Pulmonary artery endothelial cell (primary cell): ENCODE measurements at places on chromosomes 5 and 9.

GRCh38 chr5:51859624-51860023, 476.4 kb downstream of the ISL1 start:
- DNase-seq: no peak

DNA sequence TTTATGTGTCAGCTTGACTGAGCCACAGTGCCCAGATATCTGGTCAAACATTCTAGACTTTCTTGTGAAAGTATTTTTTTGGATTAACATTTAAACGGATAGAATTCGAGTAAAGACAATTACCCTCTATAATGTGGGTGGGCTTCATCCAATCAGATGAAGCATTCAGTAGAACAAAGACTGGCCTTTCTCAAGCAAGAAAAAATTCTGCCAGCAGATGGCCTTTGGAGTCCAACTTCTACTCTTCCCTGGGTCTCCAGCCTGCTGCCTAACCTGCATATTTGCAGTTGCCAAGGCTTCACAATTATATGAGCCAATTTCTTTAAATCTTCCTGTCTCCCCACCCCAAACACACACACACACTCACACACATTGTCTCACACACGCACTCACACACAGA, 86.4 kb downstream of the MED10 start:
- no peak for DNase-seq

DNA sequence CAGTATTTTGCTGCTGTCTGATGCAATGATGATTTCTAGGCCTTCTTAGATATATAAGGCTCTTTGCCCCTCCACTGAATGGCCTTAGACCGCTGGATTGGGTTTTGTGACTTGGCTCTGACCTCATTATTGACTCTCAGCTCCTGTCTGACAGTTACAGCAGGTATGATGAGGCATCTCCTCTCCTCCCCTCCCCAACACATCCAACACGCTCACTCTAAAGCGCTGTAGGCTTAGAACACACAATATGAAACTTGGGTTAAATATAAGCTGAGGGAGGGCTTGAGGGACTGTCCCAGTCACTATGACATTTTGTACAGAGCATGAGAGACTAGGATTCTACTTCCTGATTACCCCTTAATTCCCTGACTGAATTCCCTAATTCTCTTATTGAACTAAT, 18.8 kb upstream of the CER1 start:
- DNase-seq: no peak

DNA sequence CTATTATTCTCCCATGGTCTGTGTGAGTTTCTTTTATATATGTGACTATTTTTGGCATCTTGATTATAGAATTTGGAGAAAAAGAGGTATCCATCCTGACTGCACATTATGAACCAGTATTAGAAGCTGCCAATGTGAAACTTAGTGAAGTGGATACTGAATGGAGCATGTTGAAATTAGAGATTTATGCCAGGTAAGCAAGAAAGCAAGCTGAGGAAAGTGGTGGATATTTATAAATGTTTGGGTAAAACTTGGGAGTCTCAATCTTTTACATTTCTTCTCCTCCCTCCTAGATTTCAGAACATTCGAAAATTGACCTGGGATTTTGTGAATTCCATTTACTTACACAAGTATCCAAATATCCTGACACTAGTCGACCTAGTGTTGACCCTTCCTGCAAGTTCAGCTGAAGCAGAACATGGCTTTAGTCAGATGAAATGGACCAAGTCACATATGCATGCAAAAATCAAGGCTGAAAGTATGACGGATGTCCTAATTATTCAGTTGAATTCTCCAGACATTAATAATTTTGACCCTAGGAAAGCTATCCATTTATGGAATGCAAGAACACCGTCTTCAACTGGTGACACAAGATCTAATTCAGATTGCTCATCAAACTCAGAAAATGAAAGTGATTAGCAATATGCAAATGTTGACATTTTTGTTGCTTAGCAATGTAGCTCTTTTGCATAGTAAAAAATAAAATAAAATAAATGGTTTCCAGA, 66.8 kb upstream of the IL7R start:
- no peak for DNase-seq

DNA sequence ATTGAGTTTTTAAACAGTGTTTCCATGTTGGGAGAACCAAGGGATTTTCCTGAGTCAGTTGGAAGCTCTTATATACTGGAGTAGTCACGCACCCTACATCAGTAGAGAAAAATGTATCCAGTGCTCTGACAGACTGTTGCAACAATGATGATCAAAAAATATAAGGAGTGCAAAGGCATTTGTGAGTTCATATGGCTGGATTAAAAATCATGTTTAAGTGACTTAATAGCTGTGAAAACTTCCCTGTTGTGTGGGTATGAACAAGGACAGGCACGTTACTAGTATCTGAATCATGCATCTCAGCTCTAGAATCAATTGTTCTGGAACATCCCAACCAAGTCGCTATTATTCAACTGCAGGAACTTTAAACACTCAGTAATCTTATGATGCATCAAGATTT, 229.7 kb downstream of the ROR2 start:
- DNase-seq: no peak

DNA sequence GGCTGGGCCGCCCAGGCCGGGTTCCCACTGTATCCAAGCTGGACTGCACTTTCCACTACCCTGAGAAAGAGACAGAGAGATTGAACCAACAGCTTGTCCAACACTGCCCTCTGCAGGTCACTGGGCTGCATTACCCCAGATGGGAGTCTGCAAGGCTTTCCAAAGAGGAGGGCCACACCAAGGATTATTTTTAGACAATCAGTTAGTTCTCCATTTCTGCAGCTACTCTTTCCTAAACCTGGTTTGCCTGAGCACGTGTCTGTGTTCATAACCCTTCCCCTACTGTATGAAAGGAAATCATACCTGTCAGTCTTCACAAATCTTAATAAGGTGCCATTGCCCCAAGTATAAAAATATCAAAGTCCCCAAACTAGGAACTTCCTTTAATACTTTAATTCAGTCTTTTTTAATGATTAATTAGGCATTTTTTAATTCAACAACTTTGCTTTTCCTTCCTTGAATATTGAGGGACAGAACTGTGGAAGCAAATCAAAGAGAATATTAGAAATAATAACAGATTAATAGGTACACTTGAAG, 13.4 kb upstream of the FGF1 start:
- peak; percentile 41 for DNase-seq

DNA sequence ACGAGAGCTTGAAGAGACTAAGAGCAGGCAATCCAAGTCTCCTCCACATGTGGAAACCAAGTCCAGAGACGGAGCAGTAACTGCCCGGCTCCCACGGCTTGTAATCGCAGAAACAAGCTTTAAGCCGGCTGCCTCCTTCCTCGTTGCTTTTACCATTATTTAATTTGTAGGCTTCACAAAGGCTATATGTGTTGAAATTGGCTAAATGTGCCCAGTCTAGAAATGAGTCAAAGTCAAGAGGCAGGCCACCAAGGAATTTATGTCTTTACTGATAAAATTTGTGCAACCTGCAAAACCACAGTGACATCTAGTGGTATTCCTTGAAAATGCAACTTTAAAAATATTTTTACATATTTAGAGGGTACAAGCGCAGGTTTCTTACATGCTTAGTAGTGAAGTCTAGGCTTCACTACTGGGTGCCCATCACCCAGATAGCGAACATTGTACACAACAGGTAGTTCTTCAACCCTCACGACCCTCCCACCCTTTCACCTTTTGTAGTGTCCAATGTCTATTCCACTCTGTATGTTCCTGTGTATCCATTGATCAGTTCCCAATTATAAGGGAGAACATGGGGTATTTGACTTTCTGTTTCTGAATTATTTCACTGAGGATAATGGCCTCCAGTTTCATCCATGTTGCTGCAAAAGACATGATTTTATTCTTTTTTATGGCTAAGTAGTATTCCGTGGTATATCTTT, 33.5 kb upstream of the EBF1 start:
- no peak for DNase-seq

DNA sequence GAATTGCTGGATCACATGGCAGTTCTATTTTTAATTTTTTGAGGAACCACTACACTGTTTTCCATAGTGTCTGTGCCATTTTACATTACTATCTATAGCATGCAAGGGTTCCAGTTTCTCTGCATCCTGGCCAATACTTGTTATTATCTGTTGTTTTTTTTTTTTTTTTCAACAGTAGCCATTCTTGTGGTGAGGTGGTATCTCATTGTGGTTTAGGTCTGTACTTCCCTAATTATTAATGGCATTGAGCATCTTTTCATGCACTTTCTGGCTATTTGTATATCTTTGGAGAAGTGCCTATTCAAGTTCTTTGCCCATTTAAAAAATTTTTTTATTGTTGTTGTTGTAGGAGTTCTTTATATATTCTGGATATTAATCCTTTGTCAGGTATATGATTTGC, 97.7 kb downstream of the GDNF start:
- no peak for DNase-seq

- no peak for DNase-seq
These were observed 6.8 kb downstream of the MACROH2A1 start for GRCh38 chr5:135392256-135392655.

DNA sequence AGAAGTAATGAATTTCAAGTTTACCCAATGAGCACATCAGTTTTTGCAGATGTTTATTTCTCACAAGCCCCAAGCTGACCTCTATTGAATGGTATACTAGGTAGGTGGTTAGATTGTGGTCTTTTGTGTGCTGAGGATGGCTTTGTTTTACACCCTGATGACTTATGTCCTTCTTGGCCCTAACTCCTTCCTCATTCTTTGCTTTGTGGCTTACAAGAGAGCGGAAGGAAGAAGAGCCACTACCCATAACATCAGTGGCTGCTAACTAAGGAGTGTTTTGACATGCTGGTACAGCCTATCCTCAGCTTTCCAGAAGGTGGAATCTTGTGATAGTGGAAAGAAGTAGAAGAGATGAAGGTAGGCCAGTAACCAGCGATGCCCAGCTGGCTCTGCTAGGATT, 85.7 kb upstream of the NTRK2 start:
- DNase-seq: no peak

DNA sequence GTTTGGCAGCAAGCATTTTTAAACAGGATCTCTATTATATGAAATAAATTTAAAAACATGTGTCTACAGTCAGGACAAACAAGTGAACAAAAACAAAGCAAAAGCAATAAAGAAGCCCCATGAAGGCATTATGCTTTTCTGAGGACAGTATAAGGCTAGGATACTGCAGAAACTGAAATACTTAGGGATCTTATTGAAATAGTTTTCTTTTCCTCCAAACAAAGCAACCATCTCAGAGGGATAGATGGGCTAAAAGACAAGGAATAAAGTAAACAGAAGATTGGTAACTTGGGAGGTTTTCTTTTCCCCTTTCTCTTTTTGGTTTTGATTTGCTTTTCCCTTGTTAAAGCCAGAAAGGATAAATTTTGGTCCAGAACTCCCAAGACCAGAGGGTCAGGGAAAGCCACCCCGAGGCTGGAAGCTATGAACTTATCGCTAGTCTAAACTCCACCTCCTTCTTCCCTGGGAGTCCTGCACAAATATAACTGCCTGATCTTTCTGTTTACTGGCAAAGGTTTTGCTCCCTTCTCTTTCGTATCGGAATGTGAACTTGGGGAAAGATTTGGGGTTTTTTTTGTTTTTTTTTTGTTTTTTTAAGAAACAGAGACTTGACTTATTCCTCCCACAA, 164.0 kb downstream of the GHR start:
- DNase-seq: no peak

- DNase-seq: no peak
These were observed 73.0 kb upstream of the NR4A3 start for GRCh38 chr9:99748676-99749075.

- DNase-seq: no peak
These were observed 120.1 kb downstream of the WNK2 start for GRCh38 chr9:93303806-93304573.

DNA sequence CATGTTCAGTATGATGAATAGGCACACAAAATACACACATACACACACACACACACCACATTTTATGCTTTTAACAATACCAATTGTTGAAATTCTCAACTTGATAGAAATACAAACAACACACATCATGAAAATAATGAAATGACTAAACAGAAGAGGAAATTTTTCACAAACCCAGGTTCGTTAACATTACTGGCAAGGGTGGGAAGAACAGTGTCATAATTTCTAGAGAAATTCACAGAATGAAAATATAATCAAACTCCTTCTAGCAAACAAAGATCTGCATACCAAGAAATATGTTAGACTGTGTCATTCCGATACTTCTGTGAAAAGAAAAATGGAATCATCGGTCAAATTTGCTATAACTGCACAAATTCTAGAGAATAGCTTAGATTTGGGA, 41.9 kb downstream of the ST8SIA4 start:
- DNase-seq: no peak

DNA sequence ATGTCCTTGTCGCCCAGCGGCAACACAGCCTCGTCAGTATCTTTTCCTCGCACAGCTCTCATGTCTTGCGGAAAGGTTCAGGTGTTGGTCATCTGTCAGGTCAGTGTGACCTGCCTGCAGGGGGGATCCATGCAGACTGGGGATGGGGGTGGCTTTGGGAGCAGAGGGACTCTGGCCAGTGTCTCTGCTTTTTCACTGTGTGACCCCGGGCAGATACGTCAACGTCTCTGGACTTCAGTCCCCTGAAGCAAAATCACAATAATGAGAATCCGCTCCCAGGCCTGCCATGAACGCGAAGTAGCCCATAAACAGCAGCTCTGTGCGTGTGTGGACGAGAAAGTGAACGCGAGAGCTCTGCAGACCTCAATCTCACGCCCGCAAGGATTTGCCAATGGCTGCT, 75.7 kb upstream of the FCN1 start:
- no peak for DNase-seq

- no peak for DNase-seq
These were observed 19.8 kb upstream of the NUDT12 start for GRCh38 chr5:103582364-103582763.

DNA sequence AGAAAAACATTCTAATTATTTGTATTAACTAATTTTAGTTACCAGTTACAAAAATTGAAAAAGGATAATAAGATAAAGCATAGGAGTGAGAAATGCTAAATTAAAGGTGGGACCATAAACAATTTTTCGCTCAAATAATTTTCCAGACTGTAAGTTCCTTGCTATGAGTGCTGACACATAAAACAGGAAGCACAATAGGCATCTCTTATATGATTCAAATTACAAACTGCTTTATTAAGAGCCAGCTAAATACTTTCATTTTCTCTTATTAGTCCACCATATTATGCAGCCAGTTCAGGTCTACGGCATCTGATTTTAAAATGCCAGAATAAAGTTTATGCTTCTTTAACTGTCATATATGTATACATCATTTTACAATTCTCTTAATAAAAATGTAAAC, 4.4 kb downstream of the RC3H2 start:
- no peak for DNase-seq

GRCh38 chr9:130172161-130172857, at the start of gene NCS1:
NCS1 (plus strand) TSS chr9:130172404; CDS start chr9:130172664, 260 bp downstream.
- no peak for DNase-seq
